ENCODE measurements at places on chromosomes 16 and 17.

GRCh38 chr16:72372087-72373045, 200.4 kb upstream of the PMFBP1 start:
- DNase-seq, result no peak

DNA sequence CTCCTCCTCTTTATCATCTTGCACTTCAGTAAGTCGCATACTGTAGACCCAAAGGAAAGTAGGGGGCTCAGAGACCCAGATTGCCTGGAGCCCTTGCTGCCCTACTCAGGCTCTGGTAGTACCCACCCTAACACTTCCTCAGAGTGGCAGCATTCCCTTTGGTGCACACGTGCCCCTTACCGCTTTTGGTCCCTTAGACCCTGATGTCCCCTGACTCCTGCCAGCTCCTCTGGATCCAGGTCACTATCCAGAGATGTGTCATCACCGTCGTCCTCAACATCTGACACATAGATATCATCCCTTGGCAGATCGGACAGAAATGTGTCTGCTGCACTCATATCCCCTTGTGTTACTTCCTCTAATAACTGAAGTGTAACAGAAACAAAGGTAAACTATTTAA, 5.4 kb upstream of the PSMC5 start:
- DNase-seq, result no peak

DNA sequence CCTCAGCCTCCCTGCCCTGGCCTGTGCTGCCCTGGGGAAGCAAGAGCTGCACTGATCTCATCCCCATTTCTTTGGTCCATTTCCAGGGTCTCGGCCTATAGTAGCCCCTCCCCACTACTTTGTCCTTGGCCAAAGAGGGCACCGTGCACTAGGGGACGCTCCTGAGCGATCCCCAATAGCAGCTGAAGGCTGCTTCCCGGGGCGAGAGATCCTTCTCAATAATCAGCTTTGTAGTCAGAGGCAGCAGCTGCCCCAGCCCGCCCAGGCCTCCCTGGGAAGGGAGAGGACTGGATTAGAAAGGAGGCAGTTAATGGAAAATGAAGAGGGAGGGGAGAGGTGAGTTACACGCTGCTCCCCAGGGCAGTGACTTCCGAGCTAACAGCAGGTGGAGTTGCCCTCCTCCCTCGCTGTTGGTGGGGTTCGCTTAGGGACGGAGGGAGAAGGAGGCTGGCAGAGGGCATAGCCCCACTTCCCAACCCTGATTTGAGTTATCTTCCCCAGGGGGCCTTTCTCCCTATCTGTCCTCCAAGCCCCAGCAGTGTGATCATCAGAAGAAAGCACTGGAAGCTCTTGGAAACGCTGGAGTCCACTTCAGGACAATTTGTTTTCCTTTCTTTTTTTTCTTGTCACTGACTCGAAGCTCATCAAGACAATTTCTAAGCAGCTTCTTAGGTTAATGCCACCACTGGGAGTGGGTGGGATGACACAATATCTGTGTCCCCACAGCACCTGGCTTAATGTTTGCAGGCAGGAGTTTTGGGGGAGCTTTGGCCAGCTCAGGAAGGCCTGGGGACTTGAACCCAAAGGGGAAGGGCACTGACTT, 2.6 kb downstream of the MXRA7 start:
- DNase-seq, result no peak

- DNase-seq, result no peak
These were observed 24.7 kb upstream of the WSB1 start for GRCh38 chr17:27269201-27269600.

GRCh38 chr17:72416054-72416675, 295.3 kb downstream of the SOX9 start:
- no peak for DNase-seq

GRCh38 chr16:57472665-57473060, 10.2 kb downstream of the POLR2C start:
- no peak for DNase-seq

DNA sequence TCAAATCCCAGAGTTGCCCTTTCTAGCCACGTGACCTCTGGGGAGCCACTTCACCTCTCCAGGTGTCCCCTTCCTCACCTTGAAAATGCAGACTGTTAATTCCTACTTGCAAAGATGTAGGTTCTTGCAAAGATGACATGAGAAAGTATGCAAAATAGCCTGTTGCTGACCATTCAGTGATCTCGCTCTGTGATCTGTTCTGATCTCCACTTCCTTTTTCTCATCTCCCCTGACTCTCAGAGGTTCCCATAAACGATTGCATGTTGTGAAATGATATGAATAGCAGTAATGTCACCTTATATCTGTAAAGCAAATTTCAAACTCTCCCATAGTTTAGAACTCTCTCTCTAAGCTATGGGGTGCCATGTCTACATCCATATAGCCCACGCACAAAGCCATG, 182.3 kb downstream of the TMEM132E start:
- DNase-seq, result no peak

GRCh38 chr17:45022655-45023339, 28.6 kb downstream of the DCAKD start:
- no peak for DNase-seq

DNA sequence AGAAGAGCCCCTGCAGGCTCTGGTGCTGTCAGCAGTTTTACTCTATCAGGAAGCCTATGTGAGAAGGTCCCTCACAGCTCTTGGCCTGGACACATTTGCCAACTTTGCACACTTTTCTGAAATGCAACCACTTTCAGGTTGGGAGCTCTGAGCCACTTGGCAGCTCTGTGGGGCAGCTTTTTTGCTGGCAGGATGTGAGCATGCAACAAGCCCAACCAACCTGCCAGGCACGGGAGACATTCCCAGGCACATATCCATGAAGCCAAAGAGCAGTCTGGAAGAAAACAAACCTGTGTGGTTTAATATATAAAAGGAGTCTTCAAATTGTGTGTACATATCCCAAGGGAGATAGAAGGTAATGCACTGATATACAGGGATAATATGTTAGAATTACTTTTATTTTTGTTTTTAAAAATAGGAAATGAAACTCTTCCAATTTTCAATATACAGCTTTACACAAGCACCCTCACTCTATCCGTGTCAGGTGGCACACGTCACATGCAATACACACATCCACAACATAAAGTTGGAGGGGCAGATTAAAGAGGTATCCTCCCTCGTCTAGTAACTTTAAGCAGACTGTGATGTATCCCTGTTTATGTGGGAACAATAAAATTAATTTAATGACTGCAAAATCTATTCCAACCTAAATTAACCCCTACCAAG, 57.4 kb upstream of the COX10 start:
- DNase-seq, result no peak

- DNase-seq, result no peak
These were observed 51.2 kb upstream of the KDM8 start for GRCh38 chr16:27152121-27152520.

DNA sequence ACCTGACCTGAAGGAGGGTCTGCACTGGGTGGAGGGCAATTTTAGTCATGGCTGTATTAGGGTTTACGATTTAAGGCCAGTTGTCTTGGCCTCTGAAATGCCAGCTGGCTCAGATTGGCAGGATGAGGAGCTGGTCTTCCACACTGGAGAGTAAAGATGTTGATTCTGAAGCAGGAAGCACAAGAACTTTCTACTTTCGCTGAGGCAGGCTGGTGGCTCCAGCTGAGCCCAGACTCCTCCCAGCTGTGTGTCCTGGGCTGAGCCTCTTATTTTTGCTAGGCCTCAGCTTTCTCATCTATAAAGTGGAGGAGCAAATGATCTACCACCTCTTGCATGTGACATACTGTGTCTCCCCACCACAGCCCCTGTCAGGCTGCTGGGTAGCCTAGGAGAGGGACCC, 74.4 kb downstream of the MRM1 start:
- no peak for DNase-seq
